ENCODE measurements at places on chromosomes 4 and X.

GRCh38 chr4:9758641-9759317, 22.7 kb upstream of the DRD5 start:
- DNase-seq, result no peak

- DNase-seq, result no peak
These were observed 19.0 kb downstream of the GAB3 start for GRCh38 chrX:154731881-154732280.

DNA sequence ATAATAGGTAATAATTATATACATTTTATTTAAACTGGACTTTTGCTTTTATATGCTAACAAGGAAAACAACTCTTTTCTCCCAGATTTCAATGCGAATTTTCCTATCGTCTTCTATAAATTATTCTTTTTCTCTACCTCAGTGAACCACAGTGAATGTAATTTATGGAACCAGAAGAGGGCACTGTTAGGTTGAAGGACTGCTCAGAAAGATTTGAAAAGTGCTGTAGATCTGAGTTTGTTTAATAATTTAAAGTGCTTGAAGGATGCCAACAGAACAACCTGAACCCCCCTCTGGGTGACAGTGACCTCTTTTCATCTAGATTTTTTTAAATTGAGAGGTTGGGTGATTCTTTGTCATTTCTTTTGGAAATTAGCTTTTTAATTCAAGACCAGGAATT, 54.9 kb downstream of the PHOX2B start:
- DNase-seq, result no peak

- peak; percentile 46 for DNase-seq
These were observed 449.8 kb downstream of the C4orf33 start for GRCh38 chr4:129545599-129546278.

GRCh38 chr4:25703731-25704388, 48.2 kb downstream of the SLC34A2 start:
- DNase-seq, result no peak

DNA sequence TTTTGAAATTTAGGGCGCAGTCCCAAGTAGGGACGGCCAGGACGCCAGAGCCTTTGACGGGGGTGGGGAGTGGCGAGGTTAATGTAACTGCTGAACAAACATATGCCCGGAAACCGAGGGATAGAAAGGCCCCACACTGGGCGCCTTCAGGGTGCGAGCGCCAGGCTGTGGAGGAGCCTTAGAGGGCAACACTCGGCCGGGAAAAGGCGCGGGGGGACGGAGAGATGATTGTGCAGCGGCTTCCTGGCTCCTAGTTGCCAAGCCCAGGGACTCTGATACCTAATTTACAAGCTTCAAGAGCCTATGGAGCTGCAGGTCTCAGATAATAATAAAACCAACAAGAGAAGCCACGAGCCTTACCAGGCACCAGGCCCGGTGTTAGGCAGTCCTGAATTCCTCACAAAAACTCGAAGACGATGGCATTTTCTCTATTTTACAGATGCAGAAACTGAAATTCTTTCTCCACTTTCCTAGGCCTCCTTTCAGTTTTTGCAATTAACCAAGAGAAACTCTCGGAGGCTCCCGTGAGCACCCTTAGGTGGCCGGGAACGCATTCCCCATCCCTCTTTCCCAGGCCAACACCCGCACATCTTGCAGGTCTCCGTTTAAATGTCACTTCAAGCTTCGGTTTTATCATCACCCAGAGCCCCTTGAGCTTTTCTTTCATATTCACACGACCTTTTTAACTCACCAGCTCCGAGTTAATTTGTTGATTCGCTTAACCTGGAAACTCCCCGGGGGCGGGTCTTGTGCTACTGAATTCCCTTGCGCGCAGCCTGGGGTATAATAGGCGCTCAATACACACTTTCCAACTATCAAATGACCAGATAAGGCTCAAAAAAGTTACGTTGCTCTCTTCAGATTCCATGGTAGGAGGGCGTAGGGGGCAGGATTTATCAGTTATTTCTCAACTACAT, 6.4 kb upstream of the GSX2 start:
- DNase-seq, result no peak

GRCh38 chr4:163085085-163085484, 81.6 kb downstream of the NAF1 start:
- no peak for DNase-seq

GRCh38 chr4:108592674-108592986, 27.7 kb upstream of the RPL34 start:
- no peak for DNase-seq

DNA sequence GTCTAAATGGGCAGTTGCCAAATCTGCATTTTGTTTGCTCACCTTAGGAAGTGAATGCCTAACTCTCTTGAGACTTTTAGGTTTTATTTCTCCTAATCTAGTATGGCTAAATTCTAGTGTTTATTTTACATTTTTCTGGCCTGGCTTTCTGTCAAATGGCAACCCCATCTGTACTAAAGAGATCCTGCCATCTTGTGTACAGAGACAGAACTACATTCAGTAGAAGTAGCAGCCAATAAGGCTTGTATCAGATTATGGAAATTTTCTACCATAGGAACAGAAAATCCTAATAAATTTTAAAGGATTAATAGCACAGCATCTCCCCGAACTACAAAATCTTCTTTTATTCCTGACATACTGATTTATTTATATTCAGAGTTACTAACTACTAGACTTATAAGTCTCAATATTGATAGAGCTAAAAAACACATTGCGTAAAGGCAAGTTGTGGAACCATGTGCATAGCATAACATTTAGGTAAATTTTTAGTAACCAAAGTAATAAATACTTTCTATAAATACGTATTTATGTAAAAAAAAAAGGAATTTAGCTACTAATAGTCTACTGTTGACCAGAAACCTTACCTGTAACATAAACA, 45.5 kb downstream of the TMEM144 start:
- no peak for DNase-seq

- DNase-seq, result no peak
These were observed 700.5 kb downstream of the TRIML1 start for GRCh38 chr4:188839704-188840103.

DNA sequence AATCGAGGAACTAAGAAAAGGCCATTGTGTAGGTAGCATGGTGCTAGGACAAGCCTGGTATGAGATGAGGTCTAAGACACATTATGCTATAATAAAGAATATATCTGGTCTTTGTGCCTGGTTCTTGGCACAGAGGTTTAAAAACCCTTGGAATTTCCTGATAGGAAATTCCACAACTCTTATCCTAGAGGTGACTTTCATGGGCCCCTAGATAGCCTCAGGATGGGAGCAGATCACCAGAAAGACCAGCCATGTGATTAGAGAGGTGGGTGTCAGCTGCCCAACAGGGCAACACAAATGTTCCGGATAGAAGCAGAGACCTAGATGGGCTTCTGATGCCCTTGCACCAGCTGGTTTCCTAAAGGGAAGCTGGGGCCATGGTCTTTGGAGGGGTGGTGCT, 107.2 kb downstream of the SCD5 start:
- no peak for DNase-seq

- no peak for DNase-seq
These were observed 14.8 kb downstream of the SOWAHB start for GRCh38 chr4:76883147-76883546.

- DNase-seq, result no peak
These were observed 70.4 kb downstream of the RFC1 start for GRCh38 chr4:39295784-39296183.

- peak; percentile 12 for DNase-seq
These were observed 252.8 kb upstream of the SLC7A11 start for GRCh38 chr4:138494931-138495330.

DNA sequence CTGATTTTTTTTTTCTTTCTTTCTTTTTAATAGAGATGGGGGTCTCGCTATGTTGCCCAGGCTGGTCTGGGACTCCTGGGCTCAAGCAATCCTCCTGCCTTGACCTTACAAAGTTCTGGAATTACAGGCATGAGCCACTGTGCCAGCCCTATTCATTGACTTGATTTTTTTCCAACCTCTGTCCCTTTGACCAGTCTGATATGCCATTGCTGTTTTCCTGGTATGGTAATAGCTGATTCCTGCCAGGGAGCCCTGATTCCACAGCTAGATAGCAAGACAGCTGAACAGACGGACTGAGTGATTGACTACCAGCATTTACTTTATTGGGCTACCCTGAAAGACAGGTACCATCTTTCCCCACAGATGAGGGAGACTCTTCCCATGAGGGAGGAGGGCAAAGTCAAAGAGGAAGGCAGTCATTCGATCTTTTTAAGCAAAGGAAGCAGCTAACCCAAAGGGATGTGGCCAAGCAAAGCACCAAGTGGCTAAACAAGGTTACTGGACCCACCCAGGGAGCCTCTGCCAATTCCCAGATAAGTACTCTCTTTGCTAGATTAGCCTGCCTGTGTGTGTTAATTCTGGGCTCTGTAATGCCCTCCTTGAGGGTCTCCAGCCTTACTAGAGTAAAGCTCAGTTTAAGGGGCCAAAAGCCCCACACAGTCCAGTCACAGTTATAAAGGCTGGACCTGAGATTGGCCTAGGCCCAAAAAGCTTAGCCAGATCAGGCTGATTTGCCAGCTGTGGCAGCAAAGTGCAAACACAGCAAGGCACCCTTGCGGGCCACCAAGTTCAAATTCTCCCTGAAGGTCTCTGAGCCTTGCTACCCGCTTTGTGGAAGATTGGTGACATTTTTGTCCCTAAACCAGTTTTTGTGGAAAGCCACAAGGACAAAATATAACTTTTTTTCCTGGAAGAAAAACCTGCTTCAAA, 192.4 kb upstream of the GPC4 start:
- DNase-seq, result no peak

DNA sequence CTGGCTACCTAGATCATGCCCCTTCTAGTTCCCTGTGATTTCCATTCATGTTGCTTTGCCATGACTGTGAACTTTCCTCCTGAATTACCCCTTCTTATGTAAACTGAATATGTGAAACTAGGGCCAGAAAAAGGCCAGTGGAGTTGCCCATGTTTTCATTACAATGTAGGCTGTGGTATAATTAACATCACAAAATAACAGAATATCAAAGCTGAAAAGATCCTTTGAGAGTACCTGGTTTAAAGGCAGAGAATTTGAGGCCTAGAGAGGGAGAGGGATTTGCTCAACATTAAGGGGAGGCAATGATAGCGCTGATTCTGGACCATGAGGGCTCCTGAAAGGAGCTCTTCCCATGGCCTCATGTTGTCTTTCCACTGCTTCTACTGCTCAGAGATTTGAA, 392.2 kb downstream of the OPHN1 start:
- no peak for DNase-seq

GRCh38 chrX:109327251-109327650, 154.6 kb downstream of the GUCY2F start:
- no peak for DNase-seq

GRCh38 chrX:21873063-21873775, 17.4 kb downstream of the YY2 start:
- no peak for DNase-seq

DNA sequence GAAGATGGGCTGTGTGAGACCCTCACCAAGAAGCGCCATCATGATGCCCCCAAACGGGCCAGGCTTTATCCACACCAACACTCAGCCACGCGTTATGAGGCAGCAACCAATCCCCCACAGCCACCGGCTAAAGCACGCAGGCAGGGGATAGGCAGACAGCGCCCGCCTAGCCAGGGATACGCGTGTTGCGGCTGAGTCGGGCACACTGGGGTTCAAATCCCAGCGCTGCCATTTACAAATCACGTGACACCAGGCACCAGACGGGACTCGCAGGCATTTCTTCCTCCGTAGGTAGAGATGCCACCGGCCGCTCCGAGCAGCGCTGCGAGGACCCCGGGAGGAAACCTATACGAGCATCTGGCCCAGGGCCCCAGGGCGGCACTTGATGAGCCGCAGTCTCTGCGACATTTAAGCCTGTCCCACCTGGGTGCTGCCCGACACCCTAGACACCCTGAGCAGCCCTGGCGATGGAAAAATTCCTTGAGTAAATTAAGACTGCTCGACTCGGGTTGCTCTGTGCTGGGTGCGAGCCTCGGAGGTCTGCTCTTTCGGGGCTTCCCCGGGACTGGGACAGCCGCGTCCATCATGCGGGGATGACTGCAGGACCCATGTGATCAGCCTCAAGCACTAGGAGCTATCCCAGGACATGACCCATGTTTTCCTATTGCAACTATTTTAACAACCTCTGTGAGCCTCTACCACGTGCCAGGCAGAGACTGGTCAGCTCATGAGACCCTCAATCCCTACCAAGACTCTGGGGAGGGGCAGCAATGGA, 6.3 kb downstream of the ABLIM2 start:
- DNase-seq, result no peak

DNA sequence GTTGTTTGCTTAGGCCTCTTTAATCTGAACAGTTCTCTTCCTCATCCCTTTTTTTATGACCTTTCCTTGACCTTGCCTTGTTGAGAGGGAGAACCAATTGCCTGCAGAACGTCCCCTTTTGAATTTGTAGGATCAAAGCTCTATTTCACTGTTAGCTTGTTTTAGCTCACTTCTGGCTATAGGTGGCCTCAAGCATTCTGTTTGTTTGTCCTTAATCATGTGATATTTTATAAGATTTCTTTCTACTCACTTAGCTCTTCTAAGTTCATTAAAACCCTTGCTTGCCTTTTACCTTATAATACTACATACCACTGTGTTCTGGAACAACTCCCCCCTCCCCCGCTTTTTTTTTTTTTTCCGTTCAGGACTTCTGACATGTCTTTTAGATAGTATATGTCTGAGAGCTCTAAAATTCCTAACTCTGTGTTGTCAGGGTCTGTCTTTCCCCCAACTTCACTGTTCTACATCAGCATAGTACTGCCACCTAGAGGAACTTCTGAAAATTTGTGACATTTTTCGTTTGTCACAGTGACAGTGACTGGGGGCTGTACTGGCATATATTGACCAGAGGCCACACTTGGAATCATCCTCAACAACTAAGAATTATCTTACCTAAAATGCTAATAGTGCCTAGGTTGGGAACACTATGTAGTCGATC, 128.5 kb downstream of the LARP7 start:
- DNase-seq, result no peak

- DNase-seq, result no peak
These were observed 31.1 kb upstream of the PDLIM3 start for GRCh38 chr4:185566425-185566824.

Measured in GF-D8 (cell line).